ENCODE measurements at places on chromosomes 3 and 15.

GRCh38 chr3:24829011-24829581 is 334.4 kb upstream of the THRB start:
- DNase-seq: peak; percentile 31

- no peak for DNase-seq
Observed at GRCh38 chr3:99330924-99331532, 307.4 kb upstream of the COL8A1 start.

- peak; percentile 40 for DNase-seq
Observed at GRCh38 chr3:129577925-129578786, 28.3 kb downstream of the PLXND1 start.

DNA sequence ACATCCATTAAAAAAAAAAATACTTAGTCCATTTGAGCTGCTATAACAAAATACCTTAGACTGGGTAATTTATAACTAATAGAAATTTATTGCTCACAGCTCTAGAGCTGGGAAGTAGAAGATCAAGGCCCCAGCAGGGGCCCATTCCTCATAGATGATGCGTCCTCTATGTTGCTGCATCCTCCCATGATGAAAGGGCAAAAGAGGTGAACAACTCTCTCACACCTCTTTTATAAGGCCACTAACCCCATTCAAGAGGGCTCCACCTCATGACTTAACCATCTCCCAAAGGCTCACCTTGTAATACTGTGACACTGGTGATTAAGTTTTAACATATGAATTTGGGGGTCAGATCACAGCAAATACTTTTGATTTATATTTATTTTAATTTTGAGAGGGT is 3.0 kb upstream of the TLNRD1 start:
- no peak for DNase-seq

GRCh38 chr3:61936344-61936937 is 375.1 kb downstream of the PTPRG start:
- DNase-seq: no peak

- DNase-seq: no peak
Observed at GRCh38 chr3:53230789-53231188, 25.0 kb downstream of the TKT start.

Data from mucosa of gallbladder (tissue), 1 donor.